Smooth muscle cell of the coronary artery (primary cell): ENCODE measurements at places on chromosomes 3 and 15. TPM values are rescaled to one million over a fixed set of nuclear protein-coding genes. Genes with fewer than 3 reads are reported as not detected.

Gene MON1A
- 5.7 and 8.8 TPM in 2 replicates for total RNA-seq

Gene ALDH1A2
- 0.68 and 5.5 TPM in 2 replicates for total RNA-seq

Gene XYLB
- 2.3 and 10.2 TPM in 2 replicates for total RNA-seq

Gene ZNF717
- total RNA-seq: 13.9 and 15.2 TPM in 2 replicates

Gene THBS1
- total RNA-seq: 925 and 3,043 TPM in 2 replicates

Gene ADGRG7
- 0.12 TPM in 1 of 2 replicates, not detected in the other for total RNA-seq
